HT-29 (cell line): ENCODE measurements at places on chromosomes 13 and 19. TPM values are rescaled to one million over a fixed set of nuclear protein-coding genes. Genes with fewer than 3 reads are reported as not detected.

GRCh38 chr19:44609219-44609618 is 4.1 kb upstream of the IGSF23 start:
- DNase-seq: no peak

The SIGLEC5 gene
- total RNA-seq: not detected in 2 replicates

GRCh38 chr13:101648766-101649487 is 196.5 kb downstream of the ITGBL1 start:
- DNase-seq: no peak

DNA sequence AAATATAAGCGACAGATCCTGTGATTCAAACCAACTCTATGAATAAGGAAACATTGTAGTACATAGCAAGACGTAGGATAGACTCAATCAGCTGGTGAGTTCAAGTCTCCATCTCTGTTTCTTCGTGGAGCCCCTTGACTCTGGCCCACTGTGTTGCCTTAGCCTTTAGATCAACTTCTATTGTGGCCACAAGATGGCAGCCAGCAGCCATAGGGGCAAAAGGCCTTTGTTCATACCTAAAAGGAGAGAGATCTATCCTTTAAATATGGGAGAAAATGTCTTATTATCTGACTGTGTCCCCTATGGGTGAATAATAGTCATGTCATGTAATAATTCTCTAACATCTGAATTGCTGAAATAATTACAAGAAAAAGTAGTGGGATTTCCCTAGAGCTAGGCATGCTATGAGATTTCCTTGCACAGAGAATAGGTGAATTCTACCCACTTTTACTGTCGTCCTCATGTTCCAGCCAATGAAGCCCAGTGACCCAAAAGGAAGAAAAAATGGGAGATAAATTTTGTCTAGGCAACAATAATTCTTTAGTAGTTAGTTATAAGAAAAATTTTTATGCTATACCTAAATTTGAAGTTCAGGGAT is 129.4 kb downstream of the PCDH20 start:
- DNase-seq: peak; percentile 60
